ENCODE measurements at places on chromosomes 12 and 14. TPM values are rescaled to one million over a fixed set of nuclear protein-coding genes. Genes with fewer than 3 reads are reported as not detected.

Gene RASSF9
- 8.1 TPM for total RNA-seq

Gene SIVA1
- total RNA-seq, result 279 TPM

Gene LTBP2
- total RNA-seq, result 240 TPM

Gene LYZ
- total RNA-seq, result 34.2 TPM

Gene ATF7IP
- total RNA-seq, result 75.1 TPM

Gene P2RX7
- 1.5 TPM for total RNA-seq

Gene YEATS4
- total RNA-seq, result 37.8 TPM

Gene KRT77
- not detected for total RNA-seq

Gene RND1
- total RNA-seq, result 1.3 TPM

Gene ALG10
- 19.1 TPM for total RNA-seq

Gene YAF2
- total RNA-seq, result 56.7 TPM

Gene DBX2
- total RNA-seq, result 0.89 TPM
